ENCODE measurements at places on chromosomes 7 and 10.

- DNase-seq: no peak
Observed at GRCh38 chr7:2016021-2016631, 216.6 kb downstream of the MAD1L1 start.

- no peak for DNase-seq
Observed at GRCh38 chr7:104946338-104946737, 67.7 kb upstream of the KMT2E start.

GRCh38 chr10:18879284-18879683 is 169.3 kb upstream of the MALRD1 start:
- no peak for DNase-seq

GRCh38 chr7:155818820-155819168 is 6.5 kb upstream of the SHH start:
- no peak for DNase-seq

DNA sequence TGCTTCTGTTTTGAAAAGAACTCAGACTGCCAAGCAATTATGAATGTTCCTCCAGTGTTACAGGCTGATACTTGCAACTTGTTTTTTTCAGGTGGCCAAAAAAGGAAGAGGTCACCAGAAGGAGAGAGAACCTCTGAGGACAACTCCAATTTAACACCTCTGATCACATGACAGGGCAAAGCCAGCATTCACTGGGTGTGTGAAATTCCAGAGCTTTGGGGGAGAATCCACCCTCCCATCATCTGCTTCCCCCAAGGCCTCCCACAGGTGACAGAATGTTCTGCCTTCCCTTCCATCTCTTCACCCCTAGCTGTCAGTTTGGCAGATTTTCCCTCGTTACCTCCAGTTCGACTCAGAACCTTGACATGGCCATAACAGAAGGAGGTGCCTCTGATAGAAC is 39.1 kb downstream of the GOT1 start:
- no peak for DNase-seq

GRCh38 chr10:113454341-113455061 is 98.4 kb upstream of the HABP2 start:
- DNase-seq: peak; percentile 31

GRCh38 chr7:117873310-117874190 is at the start of gene CTTNBP2:
TSS of gene CTTNBP2 (minus strand) at chr7:117873441. CDS start at chr7:117873415, 26 bp downstream.
- DNase-seq: peak; percentile 51

GRCh38 chr7:21371360-21371759 is 56.5 kb upstream of the SP4 start:
- no peak for DNase-seq

- DNase-seq: no peak
Observed at GRCh38 chr10:78035025-78035424, 1.4 kb downstream of the RPS24 start.

Data from fibroblast of the aortic adventitia (primary cell).